ENCODE measurements at places on chromosomes 11 and 22.

GRCh38 chr11:65557280-65558001 is 718 bp downstream of the LTBP3 start:
- DNase-seq, result no peak

GRCh38 chr11:122168218-122168617 is 52.2 kb upstream of the BLID start:
- DNase-seq, result no peak

GRCh38 chr11:122105044-122105758 is 10.8 kb downstream of the BLID start:
- no peak for DNase-seq

DNA sequence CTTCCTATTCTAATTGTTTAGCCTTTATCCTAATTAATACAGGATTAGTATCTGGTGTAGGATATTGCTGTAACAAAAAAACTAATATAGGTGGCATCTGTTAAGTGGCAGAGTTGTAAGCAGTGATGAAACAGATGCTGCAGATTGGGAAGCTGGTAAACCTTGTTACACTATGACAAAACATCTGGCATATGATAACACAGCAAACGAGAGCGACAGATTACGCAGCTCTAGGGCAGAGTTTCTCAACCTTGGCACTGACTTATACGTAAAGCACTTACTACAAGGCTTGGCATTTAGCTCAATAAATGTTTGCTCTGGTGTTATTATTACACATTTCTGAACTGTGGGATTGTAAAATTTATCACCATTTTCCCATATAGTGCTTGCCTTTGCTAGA is 137.0 kb downstream of the ATG16L2 start:
- DNase-seq, result no peak

- no peak for DNase-seq
Measured at GRCh38 chr11:15107730-15108515, 6.8 kb upstream of the INSC start.

DNA sequence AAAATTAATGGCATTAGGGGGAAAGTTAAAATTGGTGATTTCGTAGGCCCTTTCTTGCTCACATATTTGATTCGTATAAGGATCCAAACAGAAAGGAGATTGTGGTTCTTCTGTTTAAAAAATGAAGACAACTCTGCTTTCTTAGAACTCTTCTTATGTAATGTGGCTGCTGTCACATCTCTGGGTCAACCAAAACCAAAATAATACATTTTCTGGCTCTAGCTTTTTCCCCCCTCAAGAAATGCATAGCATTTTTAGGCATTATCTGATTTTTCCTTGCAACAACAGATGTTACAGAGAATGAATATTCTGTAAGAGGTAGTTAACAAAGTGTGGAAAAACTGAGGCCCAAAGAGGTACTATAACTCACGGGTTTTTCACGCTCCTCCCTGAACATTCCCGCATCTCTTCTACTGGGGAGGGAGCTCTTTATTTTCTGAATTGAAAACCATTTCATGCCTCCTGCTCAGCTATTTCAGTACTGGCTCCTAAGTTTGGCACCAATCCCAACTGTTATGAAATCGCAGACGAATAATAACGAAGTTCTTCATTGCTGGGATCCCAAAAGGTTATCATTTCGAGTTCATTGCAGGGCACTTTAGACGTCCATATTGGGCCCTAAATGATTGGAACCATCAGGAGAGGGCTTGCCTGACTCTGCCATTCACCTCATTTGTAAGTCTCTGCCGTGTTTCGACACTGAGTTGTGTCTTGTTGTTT is 17.1 kb downstream of the GRAP2 start:
- DNase-seq, result no peak

- DNase-seq, result peak; percentile 61
Measured at GRCh38 chr22:22866381-22867111, 21.1 kb upstream of the IGLL5 start.

GRCh38 chr11:64305075-64305690 is at the start of gene ESRRA:
Gene ESRRA, plus strand, starts transcription at chr11:64305524. Its CDS starts 1,656 bp downstream, at chr11:64307180.
- peak; percentile 99 for DNase-seq

DNA sequence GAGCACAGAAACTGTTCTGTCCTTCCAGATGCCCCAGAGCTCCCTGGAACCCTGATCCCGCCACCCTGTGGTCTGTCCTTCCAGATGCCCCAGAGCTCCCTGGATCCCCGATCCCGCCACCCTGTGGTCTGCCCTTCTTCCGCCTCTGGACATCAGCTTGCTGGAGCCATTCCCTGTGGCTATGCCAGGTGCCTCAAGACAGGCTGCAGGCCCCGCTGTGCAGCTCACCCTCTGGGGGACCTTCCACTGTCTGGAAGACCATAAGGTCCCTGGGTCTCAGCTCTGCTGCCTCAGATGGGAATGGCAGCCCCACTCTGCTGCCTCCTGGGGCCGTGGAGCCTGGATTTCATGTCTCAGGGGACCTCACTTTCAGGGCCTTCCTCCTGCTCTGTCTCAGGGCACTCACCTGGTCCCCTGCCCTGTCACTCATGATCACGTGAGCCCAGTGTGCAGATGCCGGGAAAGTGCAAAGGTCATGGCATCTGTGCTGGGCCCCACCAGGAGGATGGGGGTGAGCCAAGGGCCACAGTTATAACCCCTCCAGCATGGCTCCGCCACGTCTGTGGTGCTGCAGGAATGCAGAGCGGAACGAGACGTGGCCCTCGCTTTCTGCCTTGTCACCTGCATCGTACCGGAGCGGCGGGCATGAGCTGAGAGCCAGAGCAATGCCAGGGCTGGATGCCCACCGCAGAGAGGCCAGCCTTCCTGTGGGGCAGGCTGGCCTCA is 1520.7 kb downstream of the BRD1 start:
- no peak for DNase-seq

GRCh38 chr11:33633251-33634003 is 67.2 kb downstream of the C11orf91 start:
- DNase-seq, result no peak

- no peak for DNase-seq
Measured at GRCh38 chr11:65532388-65533064, 7.6 kb downstream of the SCYL1 start.

DNA sequence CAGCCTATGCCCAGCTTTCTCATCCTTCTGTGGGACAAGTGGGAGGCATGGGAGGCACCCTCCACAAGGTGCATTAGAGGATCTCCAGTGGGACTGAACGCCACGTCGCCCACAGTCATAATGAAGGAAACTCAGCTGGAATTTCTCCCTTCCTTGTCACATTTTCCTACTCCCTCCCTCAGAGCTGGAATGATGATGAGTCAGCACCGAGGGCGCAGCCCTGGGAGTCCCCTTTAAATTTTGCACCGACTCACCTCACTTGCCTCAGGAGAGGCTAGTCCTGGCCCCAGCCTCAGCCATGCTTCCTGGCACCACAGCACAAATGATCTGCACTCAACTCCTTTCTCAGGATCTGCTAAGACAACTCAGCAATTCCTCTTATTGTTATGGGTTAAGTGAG is 34.3 kb downstream of the DBX1 start:
- no peak for DNase-seq

DNA sequence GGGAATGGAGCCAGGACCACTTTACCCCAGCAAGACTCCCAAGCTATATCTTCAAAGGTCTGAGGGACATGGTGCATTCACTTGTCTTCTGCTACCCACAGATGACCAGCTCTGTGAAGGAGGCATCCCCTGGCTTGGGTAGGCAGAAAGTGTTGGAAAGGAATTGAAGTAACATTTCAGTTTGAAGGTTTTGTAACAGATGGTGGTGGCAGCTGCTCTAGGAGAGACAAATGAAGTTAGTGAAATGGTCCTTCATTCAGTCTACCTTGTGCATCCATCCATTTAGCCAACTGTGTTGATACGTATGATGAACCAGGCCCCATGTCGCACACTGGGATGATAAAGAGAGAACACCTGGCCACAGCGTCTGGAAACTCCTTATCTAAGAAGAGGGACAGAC is 140.5 kb downstream of the COMMD9 start:
- DNase-seq, result no peak

Data from vagina (tissue), 2 donors.